Skeletal muscle cell (primary cell): ENCODE measurements at places on chromosomes 7 and 10.
A peak's percentile ranks its signal among the peaks of the same experiment; 100 is the strongest.

- DNase-seq: no peak
Measured at GRCh38 chr7:2807845-2808772, 36.0 kb downstream of the GNA12 start.

DNA sequence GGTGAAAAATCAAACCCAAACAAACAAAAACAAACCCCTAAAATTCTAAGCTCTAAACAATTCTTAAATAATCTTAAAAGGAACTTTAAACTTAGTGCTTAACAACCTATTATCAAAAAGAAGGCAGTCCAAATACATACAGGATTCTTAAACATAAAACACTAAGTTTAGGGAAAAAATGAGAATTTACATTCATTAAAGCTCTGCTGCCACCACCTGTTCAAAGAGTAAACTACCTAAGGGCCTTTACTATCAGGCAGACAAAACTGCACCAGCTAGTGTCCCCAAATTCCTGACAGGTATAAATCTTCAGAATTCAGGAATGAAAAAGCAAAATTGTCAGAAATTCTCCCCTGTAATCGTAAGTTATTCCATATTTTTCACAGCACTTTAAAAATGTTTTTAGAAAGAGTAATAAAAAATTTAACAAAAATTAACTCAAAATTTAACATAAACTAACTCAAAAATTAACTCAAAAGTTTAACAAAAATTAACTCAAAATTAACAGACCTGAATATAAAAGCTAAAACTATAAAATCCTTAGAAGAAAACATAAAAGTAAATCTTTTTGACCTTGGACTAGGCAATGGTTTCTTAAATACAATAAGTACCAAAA lies 55.1 kb downstream of the PDZD8 start:
- no peak for DNase-seq

GRCh38 chr10:88057720-88058119 lies 194.3 kb downstream of the PTEN start:
- no peak for DNase-seq

GRCh38 chr10:115975506-115975905 lies 297.5 kb downstream of the GFRA1 start:
- DNase-seq: no peak

DNA sequence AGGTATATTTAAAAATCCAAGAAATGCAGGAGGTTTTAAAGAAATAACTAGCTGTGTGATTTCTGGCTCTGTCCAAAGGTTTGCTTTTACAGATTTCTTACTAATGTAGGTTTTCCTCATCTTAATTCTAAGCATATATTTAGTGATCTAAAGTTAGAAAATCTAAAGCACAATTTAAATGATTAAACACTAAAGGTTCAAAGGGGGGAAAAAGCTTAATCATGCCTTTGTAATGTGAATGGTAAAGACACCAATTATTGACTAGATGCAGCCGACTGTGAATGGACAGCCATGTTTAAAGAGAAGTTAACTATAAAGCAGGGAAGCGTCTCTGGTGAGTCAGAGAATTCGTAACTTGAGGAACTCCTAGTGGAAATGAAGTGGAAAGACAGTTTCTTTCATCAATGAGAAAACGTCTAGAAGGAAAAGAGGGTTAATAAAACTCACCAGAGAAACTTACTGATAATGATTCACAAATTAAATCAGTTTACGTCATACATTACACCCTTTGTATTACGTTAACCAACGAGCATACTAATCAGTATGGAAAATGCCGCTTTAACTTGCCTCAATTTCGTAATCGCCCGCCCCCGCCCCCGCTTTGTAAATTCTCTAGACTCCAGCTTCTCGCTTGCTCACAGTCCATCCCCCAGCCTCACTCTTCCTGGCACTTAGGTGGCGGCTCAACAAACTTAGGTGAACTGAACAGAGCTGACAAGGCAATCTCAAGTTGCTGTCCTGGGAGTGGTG lies 1.1 kb upstream of the HBP1 start:
- peak; percentile 66 for DNase-seq

- no peak for DNase-seq
Measured at GRCh38 chr10:113033991-113034390, 83.9 kb downstream of the TCF7L2 start.

DNA sequence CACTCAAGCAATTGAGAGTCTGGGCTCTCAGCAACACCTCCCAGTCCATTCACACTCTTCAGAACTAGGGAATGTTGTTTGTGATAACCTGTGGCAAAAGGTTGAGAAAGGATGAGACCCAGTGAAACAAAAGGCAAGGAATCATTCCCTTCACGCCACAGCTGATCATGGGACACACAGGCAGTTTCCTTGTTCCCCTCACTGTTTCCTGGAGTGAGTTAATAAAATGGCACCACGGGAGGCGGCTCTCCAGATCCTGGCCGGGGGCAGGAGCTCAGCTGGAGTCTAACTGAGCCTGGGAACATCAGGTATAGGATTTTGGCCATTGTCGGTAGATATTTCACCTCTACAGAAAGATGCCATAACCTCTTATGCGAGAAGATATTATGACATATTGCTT lies 107.3 kb upstream of the FAM171A1 start:
- DNase-seq: no peak

DNA sequence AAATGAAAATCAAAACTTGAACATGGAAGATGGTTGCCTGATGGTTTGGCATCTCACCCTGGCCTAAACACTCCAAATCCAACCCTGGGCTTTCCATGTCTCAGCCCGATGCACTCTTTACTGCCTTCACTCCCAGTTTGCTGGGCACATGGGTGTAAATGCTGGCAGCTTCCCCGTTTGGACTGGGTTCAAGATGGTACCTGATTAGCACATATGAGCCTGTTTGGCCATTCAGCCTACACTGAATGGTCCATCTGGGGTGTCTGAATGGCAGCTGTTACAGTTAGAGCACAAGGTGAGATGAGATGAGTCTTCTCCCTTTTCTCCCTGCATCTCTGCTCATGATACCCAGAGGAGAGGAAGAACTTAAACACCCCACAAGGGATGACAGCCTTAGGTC lies 37.1 kb downstream of the ATXN7L1 start:
- DNase-seq: no peak

DNA sequence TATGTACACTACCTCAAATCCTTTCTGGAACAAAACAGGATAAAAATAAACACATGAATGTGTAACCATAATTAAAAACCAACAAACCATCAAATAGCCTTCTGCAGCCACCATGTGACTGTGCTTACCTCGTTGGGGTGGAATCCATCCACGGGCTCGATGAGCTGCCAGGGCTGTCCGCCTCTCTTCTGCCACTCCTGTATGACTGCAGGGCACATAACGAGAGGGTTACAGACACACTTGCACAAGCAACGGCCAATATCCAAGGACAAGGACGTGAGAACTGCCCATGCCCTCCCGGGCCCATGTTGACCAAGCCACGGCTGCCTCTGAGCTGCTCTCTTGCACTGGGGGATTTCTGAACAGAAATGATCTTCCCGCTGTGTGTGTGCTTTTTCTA lies 132.2 kb downstream of the ANLN start:
- DNase-seq: no peak

DNA sequence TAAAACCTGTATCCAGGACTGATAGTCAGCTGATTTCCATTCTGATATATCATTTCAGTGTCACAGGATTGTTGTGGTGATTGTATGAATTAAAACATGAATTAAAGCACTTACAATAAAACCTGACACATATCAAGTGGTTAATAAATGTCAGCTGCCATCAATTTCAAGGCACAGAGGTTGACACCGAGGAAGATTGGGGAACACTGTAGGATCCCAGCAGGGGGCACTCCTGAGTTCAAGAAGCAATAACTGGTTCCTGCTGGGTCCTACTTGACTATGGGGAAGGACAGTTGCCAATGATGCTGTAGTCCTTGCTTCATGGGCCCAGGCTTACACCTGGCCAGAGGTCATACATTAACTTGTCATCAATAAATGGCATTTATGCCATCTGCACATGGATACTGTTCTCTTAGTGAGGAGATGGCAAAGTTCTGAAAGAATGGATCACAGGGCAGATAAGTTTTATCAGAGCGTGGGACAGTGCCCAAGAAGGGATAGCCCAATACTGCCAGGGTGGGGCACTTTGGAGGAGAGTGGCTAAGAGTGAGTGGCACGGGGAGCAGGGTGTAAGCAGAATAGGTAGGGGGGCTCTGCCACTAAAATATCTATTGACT lies 24.1 kb downstream of the FZD1 start:
- DNase-seq: no peak

GRCh38 chr10:42999385-43000020 lies 77.4 kb upstream of the RET start:
- no peak for DNase-seq

- peak; percentile 99 for DNase-seq
Measured at GRCh38 chr10:30736685-30737232, 107.2 kb upstream of the LYZL2 start.

- no peak for DNase-seq
Measured at GRCh38 chr10:3570855-3571266, 214.1 kb downstream of the KLF6 start.

GRCh38 chr7:123143252-123144006 lies 56.3 kb downstream of the SLC13A1 start:
- no peak for DNase-seq

- no peak for DNase-seq
Measured at GRCh38 chr7:70082099-70082611, 483.9 kb downstream of the AUTS2 start.

DNA sequence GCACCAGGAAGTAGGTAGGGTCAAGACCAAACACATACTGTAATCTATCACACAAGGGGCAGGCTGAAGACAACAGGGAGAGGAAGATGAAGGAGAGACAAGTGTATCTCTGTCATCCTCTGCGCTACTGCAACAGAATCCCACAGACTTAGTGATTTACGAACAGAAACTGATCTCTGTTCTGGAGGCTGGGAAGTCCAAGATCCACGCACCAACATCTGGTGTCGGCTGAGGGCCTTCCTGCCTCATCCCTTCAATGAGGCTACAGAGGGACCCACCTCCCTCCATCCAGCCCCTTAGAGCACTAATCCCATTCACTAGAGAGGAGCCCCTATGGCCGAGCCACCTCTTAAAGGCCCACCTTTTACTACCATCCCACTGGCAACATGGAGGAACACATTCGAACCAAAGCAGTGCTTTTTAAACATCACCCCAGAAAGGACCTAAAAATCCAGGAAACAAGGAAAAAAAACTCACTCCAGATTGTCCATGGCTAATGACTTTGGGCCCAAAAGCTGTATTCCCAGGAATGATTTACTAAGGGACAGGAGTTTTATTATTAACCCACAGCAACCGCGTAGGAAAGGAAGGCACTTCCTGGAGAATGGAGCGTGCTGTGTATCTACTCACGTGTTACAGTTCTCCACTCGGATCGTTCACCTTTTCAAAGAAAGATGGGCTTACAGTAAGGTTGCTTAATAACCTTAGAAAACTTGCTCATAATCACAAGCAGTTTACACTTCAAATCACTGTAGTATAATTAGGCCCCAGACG lies 4.2 kb downstream of the BNIP3 start:
- DNase-seq: no peak

DNA sequence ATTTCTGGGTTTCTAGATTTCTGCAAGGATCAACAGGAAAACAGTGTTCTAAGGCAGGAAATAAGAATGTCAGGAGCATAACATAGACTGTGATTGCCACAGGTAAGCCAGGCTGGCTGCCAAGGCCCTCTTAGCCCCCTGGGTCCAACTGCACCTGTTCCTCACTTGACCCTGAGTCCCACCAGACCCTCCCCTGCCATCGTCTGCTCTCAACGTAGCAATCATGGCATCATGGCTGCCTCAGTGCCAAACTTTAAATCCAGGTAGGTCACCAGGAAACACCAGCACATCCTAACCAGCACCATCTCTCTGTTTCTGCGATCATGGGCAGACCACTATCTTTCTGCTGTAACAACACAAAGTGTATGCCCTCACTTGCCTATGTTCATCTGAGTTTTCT lies 267.2 kb downstream of the PAXIP1 start:
- DNase-seq: no peak

DNA sequence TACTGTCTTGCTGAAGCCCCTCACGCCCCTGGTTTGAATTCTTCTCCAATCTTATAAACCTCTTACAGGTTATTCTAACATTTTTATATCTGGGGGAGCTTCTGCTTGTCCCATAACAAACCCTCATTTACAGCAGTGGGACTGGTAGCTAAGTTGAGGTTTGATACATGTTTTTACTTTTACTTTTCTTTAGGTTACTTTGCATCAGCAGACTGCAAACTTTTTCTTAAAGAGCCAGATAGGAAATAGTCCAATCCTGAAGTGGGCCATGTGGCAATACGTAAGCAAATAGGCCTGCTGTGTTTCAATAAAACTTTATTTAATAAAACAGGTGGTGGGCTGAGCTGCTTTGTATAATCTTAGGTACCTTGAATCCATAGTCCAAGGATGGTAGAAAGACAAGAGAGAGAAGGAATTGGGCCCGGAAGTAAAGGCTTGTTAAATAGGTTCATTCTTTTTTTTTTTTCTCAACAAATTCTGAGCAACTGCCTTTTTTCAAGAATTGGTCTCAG lies 27.3 kb downstream of the RAB18 start:
- no peak for DNase-seq

DNA sequence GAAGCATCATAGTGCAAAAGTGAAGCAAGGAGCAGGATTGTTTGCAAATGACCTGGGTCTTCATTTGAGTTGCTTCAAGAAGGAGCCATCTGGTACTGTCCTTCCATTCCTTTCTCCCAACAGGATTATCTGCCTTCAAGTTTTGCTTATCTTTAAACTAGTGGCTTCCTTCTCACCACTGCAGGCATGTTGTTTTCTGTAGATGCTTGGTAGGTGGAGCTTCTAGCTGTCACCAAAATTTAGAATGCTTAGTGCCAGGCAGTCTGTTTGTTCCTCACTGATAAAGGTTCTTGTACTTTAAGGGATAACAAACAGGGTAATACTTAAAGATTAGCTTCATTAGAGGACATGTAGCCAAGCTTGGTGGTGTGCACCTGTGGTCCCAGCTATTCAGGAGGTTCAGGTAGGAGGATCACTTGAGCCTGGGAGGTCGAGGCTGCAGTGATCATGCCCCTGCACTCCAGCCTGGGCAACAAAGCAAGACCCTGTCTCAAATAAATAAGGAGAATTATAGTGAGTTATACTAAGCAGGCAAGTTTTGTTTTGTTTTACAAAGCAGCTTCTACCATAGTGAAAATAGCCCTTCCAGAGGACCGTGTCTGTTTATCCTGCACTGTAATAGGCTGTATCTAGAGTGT lies 5.7 kb downstream of the ARL5B start:
- no peak for DNase-seq

DNA sequence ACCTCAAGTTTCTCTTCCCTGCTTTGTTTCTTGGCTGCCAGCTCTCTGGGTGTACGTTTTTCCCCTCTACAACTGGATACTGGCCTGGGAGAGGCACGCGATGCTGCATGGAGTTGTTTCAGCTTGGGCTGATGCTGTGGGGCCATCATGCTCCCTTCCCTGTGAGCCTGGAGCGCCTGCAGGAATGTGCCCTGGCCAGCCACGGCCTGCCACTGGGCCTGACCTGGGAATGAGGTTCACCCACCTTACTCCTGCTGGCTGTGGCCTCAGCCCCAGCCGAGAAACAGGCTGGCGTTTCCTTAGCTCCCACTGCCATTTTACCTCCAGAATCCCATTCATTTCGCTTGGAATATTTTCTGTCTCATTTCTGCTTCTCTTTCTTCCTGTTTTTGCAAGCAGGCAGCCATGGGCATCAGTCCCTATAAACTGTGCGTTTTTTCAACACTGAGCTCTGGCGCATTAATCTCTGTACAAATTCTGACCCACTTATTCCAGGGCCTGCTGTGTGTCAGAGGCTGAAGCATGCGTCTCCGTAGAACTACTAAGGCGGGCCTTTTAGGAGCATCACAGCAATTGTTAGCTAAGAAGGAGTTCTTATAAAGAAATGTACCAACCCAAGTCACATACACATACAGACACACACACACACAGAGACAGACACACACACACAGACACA lies 57.9 kb downstream of the GATA3 start:
- DNase-seq: no peak
